ENCODE measurements at places on chromosomes 11 and 22.
A peak's percentile ranks its signal among the peaks of the same experiment; 100 is the strongest.

DNA sequence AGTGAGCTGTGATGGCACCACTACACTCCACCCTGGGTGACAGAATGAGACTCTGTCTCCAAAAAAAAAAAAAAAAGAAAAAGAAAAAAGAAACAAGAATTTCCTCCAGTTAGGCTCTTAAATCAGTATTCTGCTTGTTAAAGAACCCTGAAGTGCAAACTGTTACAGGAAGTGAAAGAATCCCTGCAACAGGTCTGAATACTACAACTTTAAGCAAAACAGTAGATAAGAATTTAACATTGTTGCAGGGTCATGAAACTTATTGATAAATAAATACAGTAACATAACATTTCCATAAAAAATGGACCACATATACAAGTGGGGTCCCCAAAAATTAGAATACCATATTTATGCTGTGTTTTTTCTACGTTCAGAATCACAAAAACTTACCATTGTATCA lies 35.8 kb downstream of the FCHSD2 start:
- DNase-seq: no peak

- peak; percentile 5 for DNase-seq
Measured at GRCh38 chr22:47201186-47201995, 438.9 kb downstream of the TBC1D22A start.

GRCh38 chr11:102812188-102812587 lies 14.2 kb upstream of the MMP1 start:
- no peak for DNase-seq

- no peak for DNase-seq
Measured at GRCh38 chr11:38648604-38649003, 2050.6 kb upstream of the RAG2 start.

DNA sequence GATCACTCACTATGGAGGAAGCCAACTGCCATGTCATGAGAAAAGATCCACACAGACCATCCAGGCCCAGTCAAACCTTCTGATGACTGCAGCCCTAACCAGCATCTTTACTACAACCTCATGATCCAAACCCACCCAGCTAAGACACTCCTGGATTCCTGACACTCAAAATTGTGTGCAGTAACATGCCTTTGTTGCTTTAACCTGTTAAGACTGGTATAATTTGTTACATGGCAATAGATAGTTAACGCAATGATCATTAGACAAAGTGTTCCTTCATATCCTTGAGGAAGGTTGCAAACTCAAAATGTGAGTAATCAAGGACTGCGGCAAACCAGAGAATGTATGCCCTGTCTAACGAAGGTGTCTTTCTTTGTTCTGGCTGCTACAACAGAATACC lies 47.1 kb upstream of the CSNK2A3 start:
- DNase-seq: no peak

DNA sequence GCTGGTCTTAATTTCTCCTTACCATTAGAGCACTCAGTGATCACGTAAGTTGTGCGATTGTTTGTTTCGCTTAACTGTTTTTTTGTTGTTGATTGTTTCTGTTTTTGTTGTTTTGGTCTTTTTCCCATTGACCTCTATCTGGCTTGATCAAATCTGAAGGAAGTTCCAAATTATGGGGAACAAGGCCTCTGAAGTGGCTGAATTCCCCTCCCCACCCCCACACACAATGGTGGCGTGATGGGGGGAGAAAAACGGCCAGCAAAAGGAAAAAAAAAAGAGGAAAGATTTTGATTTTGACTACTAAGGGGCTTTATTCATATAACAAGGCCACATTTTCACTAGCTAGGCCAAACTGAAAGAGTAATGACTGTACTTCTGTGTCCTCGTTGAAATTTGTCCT lies 53.6 kb downstream of the OSBPL5 start:
- DNase-seq: no peak

DNA sequence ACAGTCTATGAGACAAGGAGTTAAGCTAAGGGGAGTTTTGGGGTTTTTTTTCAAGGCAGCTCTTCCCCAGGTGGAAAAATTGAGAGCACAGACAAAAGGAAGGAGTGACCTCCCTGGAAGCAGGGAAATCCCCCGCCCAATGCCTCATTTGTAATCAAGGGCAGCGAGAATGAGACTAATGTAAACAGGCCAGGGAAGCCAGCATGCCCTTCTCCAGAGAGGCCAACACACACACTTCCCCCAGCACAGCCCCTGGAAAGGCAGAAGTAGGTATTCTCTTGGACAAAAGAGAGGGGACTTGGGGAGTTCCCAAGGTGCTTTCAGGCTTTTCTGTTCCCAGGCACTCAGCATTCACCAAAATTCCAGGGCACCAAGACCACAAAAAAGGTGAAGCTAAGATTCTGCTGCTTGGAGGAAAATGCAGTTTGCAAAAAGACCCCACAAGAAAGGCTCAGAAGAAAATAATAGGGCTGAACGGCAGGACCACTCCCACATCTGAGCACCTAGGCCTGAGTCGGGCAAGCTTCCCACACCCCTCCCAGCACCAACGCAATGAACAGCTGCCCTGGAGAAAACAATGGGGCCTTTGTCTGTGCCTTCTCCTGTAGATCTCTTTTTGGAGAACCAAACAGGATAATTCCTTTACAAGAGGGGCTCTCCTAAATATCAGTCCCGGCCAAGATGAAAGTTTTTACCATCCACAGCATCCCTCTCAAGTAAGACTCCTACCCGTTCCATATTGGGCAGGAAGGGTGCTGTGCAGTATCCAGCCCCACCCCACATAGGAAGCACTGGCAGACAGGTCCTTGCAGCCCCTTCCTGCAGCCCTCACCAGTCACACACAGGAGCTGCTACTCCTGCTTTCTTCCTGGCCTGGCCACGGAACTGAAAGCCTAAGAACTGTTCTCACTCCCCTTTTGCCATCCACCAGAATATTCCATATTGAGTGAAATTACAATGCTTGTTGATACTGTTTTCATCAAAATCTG lies 70.7 kb upstream of the AKIP1 start:
- DNase-seq: peak; percentile 64

DNA sequence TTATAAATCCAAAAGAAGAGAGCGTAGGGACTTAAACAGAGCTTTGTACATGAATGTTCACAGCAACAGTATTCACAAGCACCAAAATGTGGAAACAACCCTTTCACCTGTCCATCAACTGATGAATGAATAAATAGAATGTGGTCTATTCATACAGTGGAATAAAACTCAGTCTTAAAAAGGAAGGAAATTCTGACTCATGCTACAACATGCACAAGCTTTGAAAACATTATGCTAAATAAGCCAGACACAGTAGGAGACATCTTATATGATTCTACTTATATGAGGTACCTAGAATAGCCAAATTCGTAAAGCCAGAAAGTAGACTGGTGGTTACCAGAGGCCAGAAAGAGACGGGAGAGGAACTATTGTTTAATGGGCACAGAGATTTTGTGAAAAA lies 74.3 kb downstream of the SHANK2 start:
- DNase-seq: no peak

GRCh38 chr11:83046621-83047172 lies 25.0 kb downstream of the RAB30 start:
- no peak for DNase-seq

DNA sequence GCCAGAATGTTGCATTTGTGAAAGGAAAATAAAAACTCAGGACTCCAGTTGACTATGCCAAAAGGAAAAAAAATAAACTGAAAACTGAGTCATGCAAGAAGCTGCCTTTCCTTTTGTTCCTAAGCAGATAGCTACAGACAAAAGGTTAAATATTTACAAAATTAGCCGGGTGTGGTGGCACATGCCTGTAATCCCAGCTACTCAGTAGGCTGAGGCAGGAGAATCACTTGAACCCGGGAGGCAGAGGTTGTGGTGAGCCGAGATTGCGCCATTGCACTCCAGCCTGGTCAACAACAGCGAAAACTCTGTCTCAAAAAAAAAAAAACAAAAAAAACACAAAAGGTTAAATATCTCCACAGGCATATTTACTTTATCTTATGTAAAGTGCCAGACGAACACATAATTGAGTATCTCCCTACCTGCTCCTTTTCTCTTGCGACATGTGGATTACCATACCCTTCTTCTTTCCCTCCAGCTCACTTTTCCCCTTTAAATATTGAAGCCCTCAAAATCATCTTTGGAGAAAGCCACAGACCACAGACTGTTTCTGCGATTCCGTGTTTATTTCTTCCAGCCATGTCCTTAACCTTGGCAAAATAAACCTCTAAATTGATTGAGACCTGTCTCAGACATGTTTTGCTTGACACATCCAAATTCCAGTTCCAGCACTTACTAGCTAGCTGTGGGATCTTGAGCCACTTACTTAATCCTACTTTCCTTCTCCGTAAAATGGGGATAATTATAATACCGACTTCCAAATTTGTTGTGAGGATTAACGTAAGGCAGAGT lies 2.3 kb upstream of the SMPD1 start:
- DNase-seq: no peak

GRCh38 chr11:75239531-75240290 lies 863 bp upstream of the TPBGL start:
- DNase-seq: no peak

GRCh38 chr22:40531951-40532900 lies 104.3 kb downstream of the MRTFA start:
- no peak for DNase-seq

DNA sequence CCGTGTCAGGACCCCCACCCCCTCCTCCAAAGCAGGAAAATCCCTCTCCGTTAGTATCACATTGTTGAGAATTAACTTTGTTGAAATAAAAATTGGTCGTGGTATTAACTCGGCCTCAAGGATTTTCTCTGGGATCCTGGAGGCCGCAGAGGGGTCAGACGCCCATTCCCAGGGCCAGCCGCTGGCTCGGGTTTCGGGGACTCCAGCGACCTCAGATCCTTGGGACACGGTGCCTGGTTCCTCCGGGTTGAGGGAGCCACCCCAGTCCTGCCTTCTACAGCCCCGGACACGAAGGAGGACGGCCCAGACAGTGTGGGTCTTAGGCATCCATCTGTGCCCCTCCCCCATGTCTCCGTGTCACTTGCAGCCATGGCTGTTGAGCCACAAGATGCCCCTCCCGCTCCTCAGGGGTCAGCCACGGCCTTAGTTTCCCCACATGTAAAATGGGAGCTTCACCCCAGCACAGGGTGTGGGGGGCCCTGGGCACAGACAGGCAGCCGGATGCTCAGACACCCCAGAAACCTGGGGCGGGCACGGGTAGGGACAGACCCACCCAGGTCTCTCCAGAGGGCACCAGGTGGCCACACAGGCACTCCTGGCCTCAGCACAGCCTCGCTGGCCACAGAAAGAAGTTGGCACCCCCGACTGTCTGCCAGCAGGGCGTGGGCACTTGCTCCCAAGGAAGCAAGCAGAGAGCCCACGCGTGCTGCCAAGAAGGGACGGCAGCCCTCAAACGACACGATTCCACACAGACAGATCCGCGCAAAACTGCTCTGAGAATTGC lies 15.5 kb downstream of the GP1BB start:
- no peak for DNase-seq

DNA sequence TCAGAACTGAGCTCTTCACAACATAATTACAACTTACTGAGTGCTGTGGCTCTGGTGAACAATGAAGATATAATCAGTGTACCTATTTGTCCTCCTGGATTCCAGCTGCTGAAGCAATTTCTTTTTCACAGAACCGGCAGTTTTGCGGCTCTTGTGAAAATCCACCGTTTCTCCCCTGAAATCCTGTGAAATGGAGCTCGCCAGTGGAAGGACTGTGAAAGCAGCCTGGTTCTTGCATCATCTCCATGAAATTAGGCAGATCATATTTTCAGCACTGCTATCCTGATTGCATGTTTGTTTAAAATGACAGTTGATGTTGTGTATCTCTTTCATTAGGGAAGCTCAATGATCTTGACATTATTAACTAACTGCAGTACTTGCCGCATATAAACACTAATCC lies 120.2 kb upstream of the SNX19 start:
- DNase-seq: no peak

GRCh38 chr22:46916886-46917770 lies 154.7 kb downstream of the TBC1D22A start:
- DNase-seq: no peak

GRCh38 chr11:94544646-94545263 lies 1.0 kb downstream of the FUT4 start:
- DNase-seq: no peak

DNA sequence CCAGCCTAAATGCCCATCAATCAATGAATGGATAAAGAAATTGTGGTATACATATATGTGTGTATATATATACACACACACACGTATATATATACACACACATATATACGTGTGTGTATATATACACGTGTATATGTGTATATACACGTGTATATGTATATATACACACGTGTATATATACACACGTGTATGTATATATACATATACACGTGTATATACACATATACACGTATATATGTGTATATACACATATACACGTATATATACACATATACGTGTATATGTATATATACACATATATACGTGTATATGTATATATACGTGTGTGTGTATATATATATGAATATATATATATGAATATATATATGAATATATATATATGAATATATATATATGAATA lies 54.1 kb downstream of the C2CD3 start:
- no peak for DNase-seq

- no peak for DNase-seq
Measured at GRCh38 chr11:13259374-13259773, 18.2 kb upstream of the BMAL1 start.

DNA sequence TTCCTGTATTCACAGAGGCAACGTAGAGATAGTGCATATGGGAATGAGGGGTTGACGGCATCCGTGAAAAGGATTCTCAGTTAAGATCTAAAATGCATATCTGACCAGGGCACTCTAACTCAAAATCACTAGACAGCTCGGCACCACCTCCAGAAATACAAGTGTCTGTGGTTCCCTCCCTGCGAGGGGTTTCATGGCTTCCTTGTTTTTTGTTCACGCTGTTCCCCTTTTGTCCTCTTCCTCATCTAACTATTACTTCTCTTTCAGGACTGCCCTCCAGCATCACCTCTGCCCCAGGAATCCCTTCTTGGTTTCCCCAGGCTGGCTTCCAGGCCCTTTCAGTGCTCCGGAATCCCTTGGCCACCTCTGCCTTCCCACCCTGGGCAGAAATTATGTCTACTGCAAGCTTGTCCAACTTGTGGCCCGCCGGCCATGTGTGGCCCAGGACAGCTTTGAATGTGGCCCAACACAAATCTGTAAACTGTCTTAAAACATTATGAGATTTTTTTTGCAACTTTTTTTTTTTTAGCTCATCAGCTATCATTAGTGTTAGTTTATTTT lies 159.9 kb downstream of the FBXO7 start:
- no peak for DNase-seq

DNA sequence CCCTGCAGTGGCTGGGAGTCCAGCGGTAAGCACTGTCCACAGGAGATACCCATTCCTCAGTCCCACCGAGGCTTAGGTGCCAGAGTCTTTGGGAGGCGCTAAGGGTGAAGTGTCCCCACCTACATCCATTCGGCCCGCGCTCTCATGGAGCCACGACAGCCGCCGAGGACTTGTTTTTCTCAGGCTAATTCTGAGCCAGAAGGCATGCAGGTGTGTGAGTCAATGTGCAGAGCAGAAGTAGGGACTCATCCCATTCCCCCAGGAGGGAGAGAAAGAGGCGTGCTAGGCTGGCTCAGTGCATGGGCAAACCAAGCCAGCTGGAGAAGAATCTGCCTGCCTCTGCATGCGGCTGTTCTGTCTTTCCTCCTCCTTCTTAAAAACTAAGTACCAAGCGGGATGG lies 46.6 kb downstream of the KCNC1 start:
- peak; percentile 70 for DNase-seq

- DNase-seq: no peak
Measured at GRCh38 chr22:39175353-39176142, 23.1 kb upstream of the CBX7 start.

- DNase-seq: no peak
Measured at GRCh38 chr11:130785380-130786116, 130.7 kb downstream of the SNX19 start.

- no peak for DNase-seq
Measured at GRCh38 chr22:28102151-28102812, 183.2 kb upstream of the PITPNB start.

- no peak for DNase-seq
Measured at GRCh38 chr11:115707180-115707905, 203.1 kb upstream of the CADM1 start.

- DNase-seq: no peak
Measured at GRCh38 chr22:18905540-18906409, at the start of gene DGCR6. Gene DGCR6 (plus strand): TSS chr22:18906320. CDS start chr22:18906375, 55 bp downstream.
